ENCODE measurements at places on chromosomes 5 and 9.
A peak's percentile ranks its signal among the peaks of the same experiment; 100 is the strongest.

DNA sequence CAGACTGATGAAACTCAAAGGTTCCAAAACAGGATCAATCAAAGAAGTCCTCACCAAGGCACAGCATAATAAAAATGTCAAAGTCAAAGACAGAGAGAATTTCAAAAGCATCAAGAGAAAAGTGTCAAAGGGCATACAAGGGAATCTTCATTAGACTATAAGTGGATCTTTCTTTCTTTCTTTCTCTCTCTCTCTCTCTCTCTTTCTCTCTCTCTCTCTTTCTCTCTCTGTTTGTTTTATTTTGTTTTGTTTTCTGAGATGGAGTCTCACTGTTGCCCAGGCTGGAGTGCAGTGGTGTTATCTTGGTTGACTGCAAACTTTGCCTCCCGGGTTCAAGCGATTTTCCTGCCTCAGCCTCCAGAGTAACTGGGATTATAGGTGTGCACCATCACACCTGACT is 148.3 kb upstream of the CD180 start:
- DNase-seq: no peak

- DNase-seq: no peak
Observed at GRCh38 chr5:116159006-116159405, 74.2 kb downstream of the COMMD10 start.

DNA sequence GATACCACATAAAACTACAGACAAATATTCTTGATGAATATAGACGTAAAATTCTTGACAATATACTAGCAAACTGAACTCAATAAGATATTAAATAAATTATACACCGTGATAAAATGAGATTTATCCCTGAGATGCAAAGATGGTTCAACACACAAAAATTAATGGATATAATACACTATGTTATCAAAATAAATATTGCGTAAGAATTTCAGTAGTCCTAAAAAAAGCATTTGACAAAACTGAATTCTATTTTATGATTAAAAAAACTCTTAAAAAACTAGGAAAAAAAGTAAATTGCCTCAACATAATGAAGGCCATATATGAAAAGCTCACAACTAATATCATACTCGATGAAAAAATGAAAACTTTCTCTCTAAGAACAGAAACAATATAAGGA is 472.3 kb upstream of the GRIA1 start:
- DNase-seq: no peak

- DNase-seq: no peak
Observed at GRCh38 chr5:113552137-113552536, 38.6 kb downstream of the YTHDC2 start.

DNA sequence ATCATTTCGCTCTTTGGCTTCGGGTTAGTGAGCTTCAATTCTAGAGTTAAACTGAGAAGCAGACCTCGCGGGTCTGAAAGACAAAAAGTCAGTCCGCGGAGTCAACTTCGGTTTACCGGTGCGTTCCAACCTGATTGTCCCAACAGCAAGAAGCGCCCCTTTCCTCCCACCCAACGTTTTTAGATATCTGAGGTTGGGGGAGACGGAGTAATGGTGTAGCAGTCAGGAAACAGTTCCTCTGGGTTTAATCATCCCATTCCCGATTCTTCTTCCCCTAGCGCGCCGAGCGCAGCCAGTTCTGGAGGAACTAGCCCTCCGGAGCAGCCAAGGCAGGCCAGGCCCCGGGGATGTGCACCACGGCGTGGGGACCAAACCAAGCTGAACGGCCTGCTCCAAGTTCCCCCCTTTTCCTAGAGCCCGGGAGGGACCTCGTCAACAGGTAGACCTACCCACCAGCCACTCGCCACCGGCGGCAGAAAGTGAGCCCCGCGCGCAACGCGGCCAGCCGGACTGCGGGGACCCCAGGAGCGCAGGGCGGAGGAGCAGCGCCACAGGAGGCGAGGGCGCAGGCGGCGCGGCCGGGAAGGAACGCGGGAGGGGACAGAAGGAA is 622 bp upstream of the ISL1 start:
- DNase-seq: no peak

DNA sequence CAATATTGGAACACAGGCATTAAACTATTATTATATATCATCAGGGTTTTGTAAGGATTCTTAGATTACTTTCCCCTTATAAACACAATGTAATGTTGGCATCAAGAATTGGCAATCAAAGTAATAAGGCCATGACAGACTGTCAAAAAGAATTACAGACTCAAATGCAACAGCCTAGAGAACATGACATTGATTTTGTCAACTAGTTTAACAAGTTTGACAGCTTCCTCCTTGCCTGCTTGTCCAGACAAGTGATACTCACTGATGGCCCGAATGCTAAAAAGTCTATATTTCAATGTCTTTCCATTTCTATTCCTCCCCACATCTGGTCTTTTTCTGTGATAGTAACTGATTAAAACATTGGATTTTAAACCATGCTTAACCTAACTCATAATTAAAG is 6.4 kb upstream of the ANKRD31 start:
- no peak for DNase-seq

DNA sequence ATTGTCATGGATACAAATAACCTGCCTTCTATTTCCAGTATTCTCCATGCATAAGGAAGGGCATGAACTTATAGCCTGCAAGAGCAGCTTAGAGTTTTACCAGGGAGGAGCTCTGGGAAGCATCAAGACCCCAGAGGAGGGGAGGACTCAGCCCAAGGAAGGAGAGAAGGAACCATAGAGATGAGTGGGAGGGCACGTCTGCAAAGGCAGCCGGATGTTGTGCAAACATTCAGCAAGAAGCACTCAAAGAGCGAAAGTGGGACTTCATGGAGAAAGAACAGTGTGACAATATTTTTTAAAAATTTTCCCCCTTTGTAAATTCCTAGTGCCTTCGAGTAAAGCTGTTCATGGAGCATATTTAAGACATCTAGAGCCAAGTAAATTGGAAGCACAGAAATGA is 270.1 kb upstream of the PTGER4 start:
- DNase-seq: peak; percentile 30

DNA sequence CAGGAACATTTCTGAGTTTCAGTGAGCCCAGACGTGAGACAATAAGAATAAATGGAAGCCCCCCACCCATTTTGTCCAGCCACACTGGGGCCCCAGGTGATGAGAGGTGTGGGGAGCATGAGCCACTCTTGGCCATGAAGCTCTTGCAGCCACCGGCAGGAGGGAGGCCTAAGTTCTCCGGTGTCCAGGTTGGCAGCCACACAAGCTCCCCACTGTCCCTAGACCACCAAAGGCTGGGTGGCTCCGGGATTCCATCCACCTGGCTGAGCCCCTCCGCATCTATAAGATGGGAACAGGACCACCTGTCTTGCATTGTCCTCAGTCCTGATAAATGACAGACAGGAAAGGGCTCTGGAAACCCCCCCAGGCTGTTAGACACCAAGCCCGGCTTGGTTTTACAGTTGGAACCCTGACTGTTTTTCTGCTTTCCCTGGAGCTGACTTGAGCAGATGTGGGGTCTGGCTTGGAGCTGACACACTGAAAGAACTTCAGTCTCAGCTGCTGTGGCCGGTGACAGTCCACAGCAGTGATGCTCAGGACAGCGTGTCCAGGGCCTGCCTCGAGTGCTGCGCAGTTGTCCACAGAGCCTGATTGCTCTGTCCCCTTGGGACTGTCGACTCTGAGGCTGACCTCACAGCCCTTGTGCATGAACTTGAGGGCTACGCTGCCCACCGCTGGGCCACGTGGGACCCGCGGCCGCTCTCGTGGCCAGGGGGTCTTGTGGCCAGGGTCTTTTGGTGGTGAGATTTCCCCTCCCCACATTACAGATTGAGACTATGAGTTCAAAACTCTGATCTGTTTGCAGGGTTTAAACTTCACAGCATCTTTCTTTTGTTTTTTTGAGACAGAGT is 74.8 kb downstream of the PSMB7 start:
- DNase-seq: no peak

GRCh38 chr5:5980538-5980895 is 397.8 kb downstream of the MED10 start:
- no peak for DNase-seq

GRCh38 chr5:171520300-171521174 is 101.1 kb downstream of the FGF18 start:
- no peak for DNase-seq

GRCh38 chr9:111179577-111179976 is 141.3 kb upstream of the LPAR1 start:
- no peak for DNase-seq

DNA sequence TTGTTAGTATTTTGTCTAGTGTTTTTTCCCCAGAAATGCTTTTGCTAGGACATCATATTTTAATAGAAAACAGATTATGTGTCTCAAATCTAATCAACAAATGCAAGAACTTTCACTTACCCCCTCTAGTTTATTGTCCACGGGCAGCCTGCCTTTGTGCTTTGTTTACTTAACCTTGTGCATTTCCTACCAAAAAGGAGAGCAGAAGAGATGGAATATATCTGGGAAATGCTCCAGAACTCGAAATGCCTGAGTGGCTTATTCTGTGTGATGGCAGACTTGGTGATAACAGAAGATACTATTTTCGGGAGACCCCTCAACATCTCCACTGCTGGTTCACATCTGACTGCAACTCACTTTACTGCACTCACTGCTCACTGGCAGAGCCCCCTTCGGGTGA is 33.3 kb upstream of the SPDL1 start:
- DNase-seq: no peak

DNA sequence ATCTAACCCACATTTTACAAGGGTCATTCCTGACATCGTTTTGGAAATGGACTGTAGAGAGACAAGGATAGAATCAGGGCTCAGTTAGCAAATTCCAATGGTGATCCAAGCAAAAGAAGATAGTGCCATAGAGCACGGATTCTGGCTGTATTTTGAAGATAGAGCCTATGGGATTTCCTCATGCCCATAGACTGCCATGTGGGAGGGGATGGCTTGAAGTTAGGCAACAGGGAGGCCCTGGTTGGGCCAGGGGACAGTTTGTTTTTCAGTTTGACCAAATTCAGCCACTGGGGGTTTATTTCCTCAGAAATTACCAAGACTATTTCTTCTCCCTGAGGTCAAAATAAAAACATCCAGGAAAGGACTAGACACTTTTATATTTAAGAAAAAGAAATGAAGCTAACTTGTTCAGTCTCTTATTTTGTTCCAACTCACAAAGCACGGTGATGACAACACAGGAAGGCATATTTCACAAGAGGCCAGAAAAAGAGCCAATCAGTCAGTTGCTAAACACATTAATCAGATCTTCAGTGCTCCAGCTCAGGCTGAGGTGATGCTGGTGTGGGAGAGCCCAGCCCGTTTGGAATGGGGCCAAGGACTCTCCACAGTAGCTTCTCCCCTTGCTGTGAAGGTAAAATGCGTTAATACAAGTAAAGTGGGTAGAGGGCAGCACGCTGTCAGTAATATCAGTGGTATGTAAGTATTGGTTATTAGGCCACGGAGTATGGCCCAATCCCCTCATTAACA is 4.4 kb upstream of the DCTN4 start:
- no peak for DNase-seq

DNA sequence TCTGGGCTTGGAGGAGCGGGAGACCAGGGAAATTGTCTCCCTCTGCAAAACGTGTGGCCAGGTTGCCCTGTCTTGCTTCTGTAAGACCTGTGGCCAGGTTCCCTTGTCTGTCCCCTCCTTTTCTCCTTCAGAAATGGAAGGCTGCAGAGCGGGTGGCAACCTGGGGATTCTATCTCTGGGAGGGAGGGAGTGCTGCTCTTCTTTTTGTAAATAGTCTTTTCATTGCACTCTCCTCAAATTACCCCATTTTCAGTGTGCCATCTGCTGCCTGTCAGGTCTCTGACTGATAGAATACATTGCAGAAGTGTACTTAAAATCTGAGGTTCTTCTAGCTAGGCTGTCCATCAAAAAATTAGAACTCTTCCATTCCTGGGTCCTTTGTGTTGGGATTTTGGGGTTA is 126.0 kb downstream of the GABRB2 start:
- DNase-seq: no peak

DNA sequence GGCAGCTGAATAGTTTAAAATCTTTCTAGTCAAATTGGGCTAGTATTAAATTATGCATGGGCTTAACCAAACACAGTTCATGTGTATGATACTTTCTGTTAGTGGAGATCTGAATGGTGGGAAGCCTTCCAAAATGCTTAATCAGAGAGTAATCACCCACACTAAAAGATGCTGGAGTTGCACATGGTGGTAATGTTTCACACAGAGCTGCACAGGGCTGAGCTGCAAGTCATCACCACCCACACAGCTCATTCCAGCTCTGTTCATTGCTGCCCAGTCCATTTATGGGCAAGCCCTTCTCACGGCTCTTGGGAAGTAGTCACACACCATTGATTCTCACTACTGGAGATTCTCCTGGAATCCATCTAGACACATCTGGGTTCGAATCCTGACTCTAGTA is 351.5 kb upstream of the KCNN2 start:
- DNase-seq: no peak

DNA sequence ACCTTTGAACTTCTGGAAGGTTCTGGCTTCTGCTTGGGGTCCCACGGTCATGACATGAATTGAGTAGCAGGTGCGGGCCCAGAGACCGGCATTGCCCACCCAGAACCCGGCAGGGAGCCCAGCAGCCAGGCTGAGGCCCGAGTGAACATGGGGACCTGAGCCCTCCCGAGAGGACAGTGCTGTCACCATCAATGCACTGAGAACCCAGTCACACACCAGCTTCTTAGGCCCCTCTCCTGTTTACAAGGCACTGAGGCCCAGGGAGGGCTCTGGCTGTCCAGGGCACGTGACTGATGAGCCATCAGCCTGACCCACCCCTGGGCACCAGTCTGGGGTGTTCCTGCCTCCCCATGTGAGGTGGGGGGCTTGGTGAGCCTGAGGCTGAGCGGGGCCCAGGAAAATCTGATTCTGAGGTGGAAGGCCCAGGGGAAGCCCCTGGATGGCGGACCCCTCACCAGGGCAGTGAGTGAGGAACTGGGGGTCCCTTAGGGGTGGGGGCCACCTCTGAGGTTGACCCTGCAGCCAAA is 60.3 kb upstream of the RNU6ATAC start:
- DNase-seq: no peak

- no peak for DNase-seq
Observed at GRCh38 chr5:143248822-143249579, 154.5 kb downstream of the NR3C1 start.

DNA sequence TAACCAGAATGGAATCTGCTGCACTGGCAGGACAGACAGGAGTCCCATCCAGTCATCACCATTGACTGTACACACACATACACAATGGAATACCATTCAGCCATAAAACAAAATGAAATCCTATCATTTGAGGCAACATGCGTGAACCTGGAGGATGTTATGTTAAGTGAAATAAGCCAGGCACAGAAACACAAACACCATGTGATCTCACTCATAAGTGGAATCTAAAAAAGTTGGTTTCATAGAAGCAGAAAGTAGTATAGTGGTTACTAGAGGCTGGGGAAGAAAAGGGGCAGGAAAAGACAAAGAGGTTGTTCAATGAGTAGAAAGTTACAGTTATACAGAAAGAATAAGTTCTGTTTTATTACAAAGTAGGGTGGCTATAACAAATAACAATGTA is 884.0 kb upstream of the ACO1 start:
- DNase-seq: no peak

GRCh38 chr9:899440-900184 is 58.1 kb downstream of the DMRT1 start:
- no peak for DNase-seq

DNA sequence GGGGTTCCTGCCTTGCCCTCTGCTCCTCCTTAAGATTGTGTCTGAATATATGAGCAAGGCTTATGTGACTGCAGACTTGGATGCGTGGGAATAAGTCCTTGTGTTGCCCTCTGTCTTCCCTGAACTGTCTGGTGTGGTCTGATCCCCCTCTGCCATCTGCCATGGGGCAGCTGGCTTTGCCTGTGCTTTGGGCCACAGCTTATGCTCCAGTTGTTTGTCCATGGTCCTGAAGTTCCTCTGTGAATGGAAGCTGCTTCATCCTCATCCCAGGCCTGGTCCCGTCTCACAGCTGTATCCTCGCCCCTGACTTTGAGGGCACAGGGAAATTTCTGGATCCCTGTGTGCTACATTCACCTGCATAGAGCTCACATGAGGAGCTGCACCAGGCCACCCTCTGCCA is 14.7 kb downstream of the IL31RA start:
- DNase-seq: no peak
